ENCODE measurements at places on chromosomes 4 and X.

GRCh38 chrX:68685685-68686084 is 38.2 kb downstream of the STARD8 start:
- DNase-seq: no peak

GRCh38 chr4:186485561-186486062 is 69.8 kb downstream of the MTNR1A start:
- no peak for DNase-seq

GRCh38 chrX:148363471-148364235 is 136.8 kb upstream of the AFF2 start:
- no peak for DNase-seq

GRCh38 chr4:42513748-42514492 is 116.6 kb downstream of the SHISA3 start:
- no peak for DNase-seq

- no peak for DNase-seq
Observed at GRCh38 chrX:53738370-53738906, 51.9 kb upstream of the HUWE1 start.

Data from DMS53 (cell line).